ENCODE measurements at places on chromosomes 12 and 14.

GRCh38 chr12:104340925-104341611 lies 37.5 kb downstream of the EID3 start:
- DNase-seq = no peak

- DNase-seq = no peak
Observed at GRCh38 chr12:128959901-128960300, 106.6 kb downstream of the GLT1D1 start.

- no peak for DNase-seq
Observed at GRCh38 chr12:64666054-64666914, 56.0 kb downstream of the RASSF3 start.

- peak; percentile 96 for DNase-seq
Observed at GRCh38 chr12:122974892-122975789, at the start of gene OGFOD2. Gene OGFOD2, plus strand, starts transcription at chr12:122975244. Its CDS starts 8 bp downstream, at chr12:122975252.

DNA sequence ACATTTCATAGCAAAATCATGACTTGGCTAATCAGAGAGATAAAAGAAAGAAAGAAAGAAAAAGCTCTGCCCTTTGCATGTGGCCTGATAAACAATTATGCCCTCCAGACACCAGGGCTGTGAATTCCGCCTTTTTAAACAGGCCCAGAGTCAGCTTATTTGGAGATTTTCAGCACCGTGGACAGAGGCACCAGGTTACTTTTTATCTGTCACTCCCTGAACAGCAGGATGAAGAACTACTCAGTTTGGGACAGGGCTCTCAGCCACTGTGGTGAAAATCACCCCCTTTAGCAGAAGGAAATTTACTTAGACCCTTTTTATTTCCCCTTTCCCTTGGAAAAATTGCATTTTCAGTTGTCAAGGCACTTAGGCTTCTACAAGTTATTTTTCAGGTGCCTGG lies 359.9 kb downstream of the NRXN3 start:
- no peak for DNase-seq

DNA sequence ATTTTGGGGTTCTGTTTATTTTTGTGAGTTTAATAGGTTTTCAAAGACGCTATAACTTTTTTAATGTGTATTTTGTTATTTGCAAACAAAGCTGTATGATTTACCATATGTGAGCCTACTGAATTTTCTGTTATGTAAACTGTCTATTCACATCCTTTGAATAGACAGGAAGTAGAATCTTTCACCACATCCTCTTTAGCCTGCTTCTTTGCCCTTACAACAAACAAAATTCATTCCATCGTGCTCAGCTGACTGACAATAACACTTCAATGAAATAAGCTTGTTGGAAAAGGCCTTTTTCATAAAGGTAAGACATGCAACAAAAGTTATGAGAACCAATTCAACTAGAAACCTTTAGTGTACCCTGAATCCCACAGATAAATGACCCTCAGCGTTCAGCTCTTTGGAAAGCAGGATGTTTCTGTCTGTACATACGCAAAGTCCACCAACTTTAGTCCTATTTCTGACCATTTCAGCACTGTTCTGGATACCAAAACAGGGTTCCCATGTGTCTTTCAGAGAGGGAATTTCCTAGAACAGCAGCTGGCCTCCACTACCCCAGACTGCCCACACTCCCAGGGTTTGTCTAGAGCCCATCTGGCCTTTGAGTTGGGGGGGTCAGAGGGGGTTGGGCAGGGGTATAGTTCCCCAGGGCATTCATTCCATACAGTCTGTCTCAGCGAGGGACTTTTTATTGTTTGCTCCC lies 71.3 kb downstream of the DUSP6 start:
- DNase-seq = no peak

DNA sequence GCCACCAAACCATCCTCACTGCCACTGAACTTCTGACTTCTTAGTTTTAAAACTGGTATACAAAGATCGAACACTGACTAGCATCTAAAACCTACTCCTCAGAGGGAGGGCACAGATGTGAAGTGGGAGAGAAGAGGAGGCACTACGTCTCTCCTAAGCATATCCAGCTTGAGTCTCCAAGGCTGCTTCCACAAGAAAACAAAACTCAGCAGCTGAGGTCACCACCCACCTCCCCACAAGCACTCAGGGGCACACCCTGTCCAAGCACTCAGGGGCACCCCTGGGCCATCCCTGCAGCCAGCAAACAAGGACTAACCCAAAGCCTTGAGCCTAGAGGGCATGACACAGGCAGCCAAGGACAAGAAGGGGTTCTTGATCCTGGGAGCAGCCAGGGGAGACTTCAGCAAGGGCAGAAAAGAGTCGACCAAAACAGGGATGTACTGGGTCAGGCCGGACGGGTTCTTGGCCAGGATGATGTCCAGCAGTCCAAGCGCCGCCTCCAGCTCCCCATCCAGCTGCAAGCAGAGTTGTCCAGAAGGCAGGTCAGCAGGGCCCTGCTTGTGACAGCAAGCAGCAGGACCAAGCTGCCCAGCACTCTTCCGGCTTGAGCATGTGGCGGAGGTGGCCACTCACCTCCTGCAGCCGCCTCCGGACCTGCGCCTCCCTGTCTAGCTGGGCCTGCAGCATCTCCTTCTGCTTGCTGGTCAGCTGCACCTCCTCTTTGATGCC lies 34.8 kb downstream of the GCN1 start:
- DNase-seq = no peak

GRCh38 chr12:56160193-56160763 lies 2.1 kb downstream of the MYL6 start:
- DNase-seq = peak; percentile 23

Data from CD8-positive, alpha-beta T cell (primary cell).